ENCODE measurements at places on chromosomes 1 and 21.

GRCh38 chr1:113608399-113608798 is 150.9 kb downstream of the PHTF1 start:
- no peak for DNase-seq

- no peak for DNase-seq
Observed at GRCh38 chr1:2611621-2612437, 21.0 kb downstream of the MMEL1 start.

- no peak for DNase-seq
Observed at GRCh38 chr21:15742052-15742670, 12.4 kb downstream of the USP25 start.

- no peak for DNase-seq
Observed at GRCh38 chr1:204480515-204480914, 14.1 kb downstream of the PIK3C2B start.

GRCh38 chr1:205270764-205271163 is 43.0 kb downstream of the TMCC2 start:
- no peak for DNase-seq

DNA sequence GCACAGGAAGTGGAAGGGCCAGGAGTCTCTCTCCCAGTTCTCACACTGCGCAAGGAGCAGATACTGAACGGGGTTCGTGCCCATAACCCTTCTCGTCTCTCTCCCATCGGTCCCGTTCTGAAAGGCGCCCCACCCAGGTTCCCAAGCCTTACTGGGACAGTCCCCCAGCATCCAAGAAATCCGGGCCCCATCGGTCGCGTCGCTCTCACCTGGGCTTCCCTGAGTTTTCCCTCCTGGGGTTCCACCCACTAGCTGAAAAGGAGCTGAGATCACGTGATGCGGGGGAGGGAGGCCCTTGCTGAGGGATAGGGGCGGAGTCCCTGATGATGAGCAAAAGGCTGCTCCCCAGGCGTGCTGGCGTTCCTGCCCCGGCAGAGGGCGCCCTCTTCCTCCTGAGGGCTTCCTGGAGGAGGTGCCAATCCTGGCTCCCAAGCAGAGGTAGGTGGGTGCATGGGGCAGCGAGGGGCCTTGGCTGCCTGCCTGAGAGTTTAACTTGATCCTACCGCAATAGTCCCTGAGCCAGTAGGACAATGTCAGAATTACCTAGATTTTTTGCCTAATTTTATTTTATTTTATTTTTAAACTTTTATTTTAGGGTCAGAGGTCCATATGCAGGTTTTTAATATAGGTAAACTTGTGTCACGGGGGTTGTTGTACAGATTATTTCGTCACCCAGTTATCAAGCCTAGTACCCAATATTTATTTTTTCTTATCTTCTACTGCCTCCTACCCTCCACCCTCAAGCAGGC is at the start of gene SPOCD1:
Gene SPOCD1 (minus strand): TSS at position 271 of the 749 bp plus-strand sequence. CDS start 689 bp downstream, outside the sequence.
- peak; percentile 81 for DNase-seq

DNA sequence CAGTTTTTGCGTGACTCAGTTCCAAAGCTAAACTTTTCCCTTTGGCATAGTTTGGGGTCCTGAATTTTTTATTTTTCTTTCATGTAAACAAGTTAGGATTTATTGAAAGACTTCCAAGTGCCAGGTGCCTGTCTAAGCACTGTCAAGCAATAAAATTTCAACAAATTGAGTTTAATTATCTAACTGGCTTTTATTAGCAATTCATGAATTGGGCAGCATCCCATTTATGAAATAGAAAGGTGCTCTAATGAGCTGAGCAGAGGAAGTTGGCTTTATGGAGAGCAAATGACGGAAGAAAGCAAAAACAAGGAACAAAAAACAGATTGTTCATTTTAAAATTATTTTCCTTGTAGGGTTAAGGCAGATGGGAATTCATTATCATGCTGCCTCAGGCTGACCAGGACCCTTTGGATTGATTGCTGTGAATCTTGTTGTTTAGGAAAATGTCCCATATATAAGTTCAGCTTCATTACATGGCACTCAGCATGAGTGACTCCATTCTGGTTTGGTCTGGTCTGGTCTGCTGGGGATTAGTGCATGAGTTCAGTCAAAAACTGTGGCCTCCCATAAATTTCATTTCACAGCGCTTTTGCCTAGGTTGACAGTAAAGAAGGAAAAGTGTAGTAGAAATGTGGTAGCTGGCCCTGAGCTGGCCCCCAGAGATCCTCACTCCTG is 21.5 kb upstream of the COG2 start:
- no peak for DNase-seq

GRCh38 chr1:43924516-43924915 is 9.1 kb upstream of the ARTN start:
- DNase-seq, result no peak

DNA sequence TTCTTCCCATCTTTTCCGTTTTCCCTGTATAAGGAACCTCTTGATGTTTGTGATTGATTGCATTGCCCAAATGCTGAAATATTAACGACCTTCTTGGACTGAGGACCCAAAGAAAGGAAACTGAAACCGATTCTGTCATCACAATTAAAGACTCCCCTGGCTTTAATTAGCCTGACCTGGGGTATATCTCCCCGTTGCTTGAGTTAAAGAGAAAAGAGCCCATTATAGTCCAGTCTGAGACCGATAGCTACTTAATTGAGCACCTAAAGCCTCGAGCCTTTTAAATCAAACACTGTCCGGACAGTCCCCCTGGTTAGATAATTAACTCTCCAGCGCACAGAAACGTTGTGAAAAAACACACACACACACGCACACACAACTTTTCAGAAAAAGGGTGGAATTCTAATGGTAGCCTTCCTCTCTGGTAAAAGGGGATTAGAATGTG is 8.0 kb downstream of the LMO4 start:
- DNase-seq, result no peak

- no peak for DNase-seq
Observed at GRCh38 chr1:230465691-230466090, 39.6 kb upstream of the PGBD5 start.

DNA sequence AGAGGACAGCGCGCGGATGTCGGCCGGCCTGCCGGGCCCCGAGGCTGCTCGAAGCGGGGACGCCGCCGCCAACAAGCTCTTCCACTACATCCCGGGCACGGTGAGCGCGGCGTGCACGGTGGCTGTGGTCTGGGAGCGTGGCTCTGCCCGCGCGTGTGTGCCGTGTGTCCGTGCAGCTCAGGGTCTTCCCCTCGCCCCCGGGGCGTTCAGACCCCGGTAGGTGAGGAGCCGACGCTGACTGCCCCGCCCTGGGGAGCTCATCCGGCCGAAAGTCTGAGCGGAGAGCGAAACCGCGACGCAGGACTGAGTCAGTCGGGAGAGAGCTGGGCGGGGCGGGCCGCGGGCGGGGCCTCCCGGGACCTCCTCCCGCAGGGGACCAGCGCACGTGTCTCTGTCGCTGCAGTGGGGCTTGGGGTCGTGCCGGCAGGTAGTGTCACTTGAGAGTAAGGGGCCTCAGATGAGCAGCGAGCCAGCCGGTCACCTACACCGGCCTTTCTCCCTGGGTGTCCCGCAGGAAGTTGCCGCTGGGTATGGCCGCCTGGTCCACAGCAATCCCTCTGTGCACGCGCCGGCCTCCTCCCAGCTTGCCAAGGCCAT is 520 bp downstream of the PLEKHN1 start:
- peak; percentile 69 for DNase-seq

- no peak for DNase-seq
Observed at GRCh38 chr1:32311709-32312393, 20.0 kb downstream of the HDAC1 start.

DNA sequence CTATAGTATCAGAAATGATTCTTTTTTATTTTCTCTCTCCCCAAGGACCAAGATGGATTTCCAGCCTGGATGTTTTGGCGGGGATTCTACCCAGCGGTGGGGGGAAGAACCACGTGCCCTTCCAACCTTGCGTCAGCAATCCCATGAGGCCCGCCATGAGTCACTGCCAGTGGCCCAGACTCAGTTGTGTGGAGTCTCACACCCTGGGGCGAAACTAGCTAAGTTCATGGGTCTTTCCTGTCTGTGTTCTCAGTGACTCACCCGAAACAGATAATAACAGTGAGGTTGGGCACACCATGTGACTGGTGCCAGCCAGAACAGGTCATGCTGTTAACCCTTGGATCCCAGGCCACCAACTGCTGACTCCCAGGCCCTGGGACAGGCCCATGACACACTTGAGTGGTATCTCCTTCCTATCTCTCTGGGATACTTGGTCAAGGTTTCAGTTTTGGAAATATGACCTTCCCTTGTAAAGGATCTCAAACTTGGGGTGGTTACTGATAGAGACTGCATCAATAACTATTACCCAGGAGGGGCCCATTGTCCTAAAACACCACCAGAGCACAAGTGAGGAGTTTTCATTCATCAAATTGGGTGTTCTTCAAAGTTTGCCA is 98.0 kb upstream of the DUSP10 start:
- DNase-seq, result peak; percentile 78

GRCh38 chr1:108199201-108199691 is 897 bp downstream of the SLC25A24 start:
- DNase-seq, result no peak

GRCh38 chr1:50268049-50268448 is 155.2 kb downstream of the DMRTA2 start:
- DNase-seq, result no peak

DNA sequence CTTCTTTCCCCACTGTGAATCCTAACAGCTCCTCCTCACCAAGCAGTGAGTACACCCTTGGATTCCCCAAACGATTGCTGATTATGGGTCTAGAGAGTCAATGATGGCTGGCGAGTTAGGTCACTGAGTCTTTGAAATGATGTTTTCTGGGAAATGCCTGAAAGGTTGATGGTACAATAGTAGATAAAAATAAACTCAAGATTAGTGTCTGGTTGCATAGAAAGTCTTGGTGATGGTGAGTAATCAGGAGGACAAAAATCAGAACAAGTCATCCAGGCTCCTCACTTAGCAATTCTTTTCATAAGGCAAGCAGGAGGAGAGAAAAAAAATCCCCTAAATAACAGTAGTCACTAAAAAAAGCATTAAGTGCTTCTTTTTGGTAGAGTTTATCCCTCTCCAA is 22.6 kb downstream of the HLX start:
- DNase-seq, result no peak

GRCh38 chr1:81554108-81554507 is 246.6 kb upstream of the ADGRL2 start:
- DNase-seq, result no peak

DNA sequence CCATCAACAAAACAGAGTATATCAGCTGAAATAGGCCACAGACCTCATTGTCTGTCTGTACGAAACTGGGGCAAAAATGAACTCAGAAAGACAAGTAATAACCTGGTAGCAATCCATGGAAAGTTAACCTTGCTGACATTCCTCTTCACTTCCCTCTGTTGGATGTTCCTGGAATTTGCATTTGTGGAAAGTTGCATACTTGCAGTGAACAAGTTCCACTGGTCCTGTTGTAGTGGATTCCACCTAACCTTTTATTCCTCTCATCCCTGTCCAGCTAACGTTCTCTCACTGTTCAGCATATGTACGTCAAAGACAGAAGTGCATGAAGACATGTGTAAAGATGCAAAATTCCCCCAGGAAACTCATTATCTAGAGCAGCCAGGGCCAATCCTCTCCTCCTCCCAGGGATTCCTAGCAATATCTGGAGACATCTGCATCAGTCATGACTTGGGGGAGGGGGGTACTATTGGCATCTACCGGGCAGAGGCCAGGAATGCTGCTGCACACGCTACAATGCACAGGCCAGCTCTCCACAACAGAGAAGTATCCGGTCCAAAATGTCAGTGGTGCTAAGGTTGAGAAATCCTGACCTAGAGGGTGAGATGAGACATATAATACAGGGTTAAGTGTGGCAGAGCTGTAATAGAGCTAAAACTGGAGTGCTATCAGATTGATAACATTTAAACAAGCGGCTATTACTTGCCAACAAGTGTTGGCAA is 8.2 kb downstream of the LPAR3 start:
- no peak for DNase-seq

- DNase-seq, result no peak
Observed at GRCh38 chr1:20164694-20165202, 21.1 kb upstream of the UBXN10 start.

GRCh38 chr1:161066694-161067093 is 3.0 kb downstream of the ARHGAP30 start:
- DNase-seq, result no peak

DNA sequence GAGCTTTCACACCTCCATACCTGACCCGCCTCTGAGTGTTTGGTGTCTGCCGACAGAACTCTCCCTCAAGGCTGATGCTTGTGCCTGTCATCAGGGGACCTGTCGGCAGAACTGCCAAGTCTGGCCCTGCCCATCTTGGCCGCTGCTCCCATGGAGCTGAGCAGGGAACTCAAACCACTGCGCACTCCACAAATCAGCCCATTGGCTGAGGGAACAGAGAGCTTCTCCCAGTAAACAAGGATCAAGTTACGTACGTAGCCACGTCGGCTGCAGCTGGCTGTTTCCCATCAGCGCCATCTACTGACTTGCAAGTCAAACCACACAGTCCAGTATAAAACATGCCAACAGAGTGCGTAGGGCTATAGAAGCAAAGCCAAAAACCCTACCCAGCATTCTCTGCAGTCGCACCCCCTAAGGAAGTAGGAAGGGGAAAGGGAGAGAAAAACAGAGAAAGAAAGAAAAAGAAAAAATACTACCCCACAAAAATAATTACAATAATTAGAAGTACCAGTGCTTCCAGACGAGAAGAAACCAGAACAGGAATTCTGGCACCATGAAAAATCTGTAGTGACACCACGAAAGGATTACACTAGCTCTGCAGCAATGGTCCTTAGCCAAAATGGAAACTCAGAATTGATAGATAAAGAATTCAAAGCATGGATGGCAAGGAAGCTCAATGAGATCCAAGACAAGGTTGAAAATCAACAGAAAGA is 13.1 kb downstream of the KRTAP13-1 start:
- no peak for DNase-seq

DNA sequence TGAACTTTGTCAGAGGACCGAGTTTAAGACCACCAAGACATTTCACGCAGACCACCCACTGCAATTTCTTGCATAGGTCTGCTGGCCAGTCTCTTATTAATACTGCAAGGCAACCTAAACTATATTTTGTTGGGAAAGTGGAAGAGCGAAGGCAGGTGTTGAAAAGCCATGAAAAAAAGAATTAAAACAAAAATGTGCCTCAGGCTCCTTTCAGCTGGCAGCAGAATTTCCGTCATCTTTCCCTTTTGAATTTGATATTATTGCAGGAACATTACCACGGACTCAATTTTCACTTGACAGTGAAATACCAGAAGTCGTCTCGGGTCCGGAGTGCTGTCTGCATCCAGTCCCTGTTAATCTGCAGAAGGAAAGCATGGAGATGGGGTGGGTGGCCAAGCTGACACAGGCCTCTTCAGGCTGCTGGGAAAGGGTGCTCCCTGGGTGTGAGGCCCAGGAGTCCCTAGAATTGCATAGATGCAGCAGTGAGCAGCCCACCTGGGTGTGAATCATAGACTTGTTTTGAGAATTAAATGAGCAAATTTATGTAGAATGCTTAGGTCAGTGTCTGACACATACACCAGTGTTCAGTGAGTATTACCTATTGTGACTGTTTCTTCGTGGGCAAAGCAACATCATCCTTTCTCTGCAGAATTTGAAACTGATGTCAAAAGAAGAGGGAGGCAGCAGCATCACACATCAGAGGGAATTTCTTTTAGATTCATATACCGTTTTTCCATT is 150.7 kb downstream of the PBX1 start:
- DNase-seq, result no peak
